NCI-H1048 (cell line): ENCODE measurements at places on chromosomes 5 and 9.

DNA sequence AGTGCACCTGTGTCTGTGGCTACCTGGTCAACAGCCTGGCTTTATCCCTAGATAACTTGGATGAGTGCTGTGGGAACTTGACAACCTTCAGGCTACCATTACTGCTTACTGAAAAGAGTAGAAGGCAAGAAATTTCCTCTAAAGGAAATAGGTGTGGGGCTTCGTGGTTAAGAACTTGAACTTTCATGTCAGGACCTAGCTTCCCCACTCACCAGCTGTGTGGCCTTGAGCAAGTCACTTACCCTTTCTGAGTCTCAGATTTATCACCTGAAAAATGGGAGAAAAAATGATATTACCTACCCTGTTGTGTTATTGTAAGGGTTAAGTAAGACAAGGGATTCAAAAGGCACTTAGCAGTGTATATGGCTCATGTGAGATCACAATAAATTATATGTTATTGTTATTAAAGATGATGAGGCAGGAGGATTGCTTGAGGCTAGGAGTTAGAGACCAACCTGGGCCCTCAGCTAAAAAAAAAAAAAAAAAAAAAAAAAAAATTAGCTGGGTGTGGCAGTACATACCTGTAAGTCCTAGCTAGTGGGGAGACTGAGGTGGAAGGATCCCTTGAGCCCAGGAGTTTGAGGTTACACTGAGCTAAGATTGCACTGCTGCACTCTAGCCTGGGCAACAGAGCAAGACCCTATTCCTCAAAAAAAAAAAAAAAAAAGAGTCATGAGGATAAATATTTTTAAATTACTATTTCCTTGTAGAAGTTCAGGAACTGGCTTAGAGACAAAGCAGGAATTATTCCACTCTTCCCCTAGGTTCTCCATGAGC is 97.0 kb upstream of the SPRY4 start:
- no peak for DNase-seq

DNA sequence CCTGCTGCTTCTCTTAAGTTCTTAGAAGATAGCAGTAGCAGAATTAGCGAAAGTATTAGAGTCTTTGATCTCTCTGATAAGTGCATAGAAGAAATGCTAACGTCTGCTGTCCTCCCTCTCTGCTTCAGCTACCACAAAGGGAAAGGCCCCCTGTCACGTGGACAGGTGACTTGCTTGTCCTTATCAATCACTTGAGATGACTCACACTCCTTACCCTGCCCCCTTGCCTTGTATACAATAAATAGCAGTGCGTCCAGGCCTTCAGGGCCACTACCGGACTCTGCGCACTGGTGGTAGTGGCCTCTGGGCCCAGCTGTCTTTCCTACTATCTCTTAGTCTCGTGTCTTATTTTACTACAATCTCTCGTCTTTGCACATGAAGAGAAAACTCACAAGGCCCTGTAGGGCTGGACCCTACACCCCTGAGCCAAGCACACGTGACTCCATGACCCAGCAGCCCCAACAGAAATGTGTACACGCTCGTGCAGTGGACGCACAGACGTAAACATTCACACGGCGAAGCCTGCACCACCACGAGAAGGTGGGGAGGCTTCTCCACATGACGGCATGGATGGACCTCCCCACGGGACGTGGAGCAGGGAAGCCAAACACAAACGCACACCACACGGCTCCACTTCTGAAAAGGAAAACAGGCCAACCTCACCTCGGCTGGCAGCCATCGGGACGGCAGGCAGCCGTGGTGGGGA is 38.3 kb downstream of the PNPLA7 start:
- DNase-seq, result no peak

GRCh38 chr9:130042406-130042884 is 544 bp downstream of the FNBP1 start:
- DNase-seq, result no peak

GRCh38 chr5:13501176-13501575 is 443.3 kb downstream of the DNAH5 start:
- no peak for DNase-seq

GRCh38 chr9:133563291-133563796 is 28.8 kb downstream of the ADAMTSL2 start:
- DNase-seq, result no peak

DNA sequence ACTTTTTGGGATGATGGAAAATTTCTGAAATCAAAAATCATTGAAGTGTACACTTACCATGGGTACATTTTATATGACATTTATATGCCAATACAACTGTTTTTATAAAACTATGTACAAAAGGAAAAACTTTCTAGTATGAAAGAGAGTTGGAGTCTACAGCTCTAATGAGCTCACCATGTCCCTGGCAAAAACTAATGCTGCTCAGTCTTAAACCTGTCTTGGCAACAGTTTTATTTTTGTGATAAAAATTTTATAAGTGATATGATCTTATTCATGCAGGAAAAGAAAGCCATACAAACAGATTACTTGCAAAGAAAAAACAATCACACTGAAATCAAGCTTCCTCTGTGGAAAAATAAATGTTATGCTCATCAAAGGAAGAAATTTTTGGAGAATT is 78.9 kb upstream of the RASEF start:
- DNase-seq, result no peak

GRCh38 chr5:40414922-40415321 is 264.8 kb upstream of the PTGER4 start:
- DNase-seq, result no peak
